ENCODE measurements at places on chromosomes 3 and 15.

DNA sequence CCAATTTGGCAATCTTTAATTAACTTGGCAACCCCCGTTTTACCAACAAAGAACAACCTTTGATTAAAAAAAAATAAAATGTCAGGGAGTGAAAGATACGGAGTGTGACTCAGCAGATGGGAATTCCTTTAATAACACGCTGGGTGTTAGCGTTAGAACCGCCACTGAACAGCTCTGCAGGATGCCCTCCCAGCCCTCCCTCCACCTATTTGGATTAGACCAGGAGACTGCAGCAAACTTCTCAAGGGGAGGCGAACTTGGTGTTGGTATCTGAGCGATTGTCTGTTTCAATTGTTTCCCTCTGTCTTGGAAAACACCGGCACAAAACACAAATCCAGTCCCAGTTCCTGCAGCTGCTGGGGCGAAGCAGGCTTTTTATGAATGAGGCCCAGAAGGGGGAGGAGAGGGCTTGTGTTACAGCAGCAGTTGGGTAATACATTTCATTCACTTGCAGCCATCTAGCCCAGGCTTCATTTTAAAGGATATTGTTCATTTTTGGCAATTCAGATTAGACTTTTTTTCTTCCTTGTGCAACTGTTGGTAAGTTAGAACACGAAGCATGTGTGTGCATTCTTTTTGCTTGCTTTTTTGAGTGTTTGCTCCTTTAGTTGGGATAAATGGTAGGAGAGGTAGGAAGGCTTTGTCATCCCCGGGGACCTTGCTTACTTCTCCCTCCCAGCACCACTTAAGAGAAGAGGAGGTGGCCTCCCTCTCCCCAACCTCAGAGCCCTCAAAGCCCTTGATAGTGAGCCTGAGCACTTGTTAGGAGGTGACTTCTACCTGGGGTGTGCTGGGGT lies 152.3 kb downstream of the IGF1R start:
- DNase-seq = peak; percentile 26

GRCh38 chr15:29600262-29600661 lies 222.0 kb downstream of the TJP1 start:
- DNase-seq = no peak

- DNase-seq = no peak
Measured at GRCh38 chr3:128823631-128824030, 55.8 kb upstream of the ACAD9 start.

GRCh38 chr3:50591196-50591741 lies 20.3 kb downstream of the CISH start:
- DNase-seq = no peak

DNA sequence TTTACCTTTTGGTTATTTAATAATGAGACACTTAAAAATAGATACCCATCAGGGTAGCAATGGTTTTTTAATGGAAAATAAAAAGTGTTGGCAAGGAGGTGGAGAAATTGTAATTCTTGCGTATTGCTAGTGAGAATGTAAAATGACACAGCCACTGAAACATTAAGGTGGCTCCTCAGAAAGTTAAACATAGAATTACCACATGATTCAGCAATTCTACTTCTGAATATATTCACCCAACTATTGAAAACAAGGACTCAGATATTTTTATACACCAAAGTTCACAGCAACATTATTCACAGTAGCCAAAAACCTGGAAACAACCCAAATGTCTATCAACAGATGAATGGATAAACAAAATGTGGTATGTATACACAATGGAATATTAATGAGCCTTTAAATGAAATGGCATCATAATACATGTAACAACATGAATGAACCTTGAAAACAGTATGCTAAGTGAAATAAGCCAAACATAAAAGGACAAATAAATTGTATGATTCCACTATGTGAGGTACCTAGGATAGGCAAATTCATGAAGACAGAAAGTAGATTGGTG lies 163.5 kb downstream of the IMPG2 start:
- no peak for DNase-seq

- peak; percentile 73 for DNase-seq
Measured at GRCh38 chr3:9201266-9201665, 48.2 kb downstream of the SRGAP3 start.

GRCh38 chr15:61205346-61205921 lies 23.7 kb downstream of the RORA start:
- no peak for DNase-seq

GRCh38 chr15:80693682-80694610 lies 1.2 kb upstream of the ABHD17C start:
- DNase-seq = no peak

GRCh38 chr3:123152687-123153086 lies 49.1 kb upstream of the SEC22A start:
- no peak for DNase-seq

DNA sequence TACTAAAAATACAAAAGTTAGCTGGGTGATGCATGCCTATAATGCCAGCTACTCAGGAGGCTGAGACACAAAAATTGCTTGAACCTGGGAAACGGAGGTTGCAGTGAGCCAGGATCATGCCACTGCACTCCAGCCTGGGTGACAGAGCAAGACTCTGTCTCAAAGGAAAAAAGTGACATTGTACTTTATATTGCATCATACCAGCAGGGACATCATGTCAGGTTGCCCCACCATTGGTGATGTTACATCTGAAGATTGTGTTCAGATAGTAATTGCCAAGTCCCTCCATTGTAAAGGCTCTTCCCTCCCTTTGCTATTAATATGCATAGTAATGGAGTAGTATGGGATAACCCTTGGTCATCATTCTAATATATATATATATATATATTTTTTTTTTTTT lies 44.8 kb downstream of the FOXL2 start:
- no peak for DNase-seq

DNA sequence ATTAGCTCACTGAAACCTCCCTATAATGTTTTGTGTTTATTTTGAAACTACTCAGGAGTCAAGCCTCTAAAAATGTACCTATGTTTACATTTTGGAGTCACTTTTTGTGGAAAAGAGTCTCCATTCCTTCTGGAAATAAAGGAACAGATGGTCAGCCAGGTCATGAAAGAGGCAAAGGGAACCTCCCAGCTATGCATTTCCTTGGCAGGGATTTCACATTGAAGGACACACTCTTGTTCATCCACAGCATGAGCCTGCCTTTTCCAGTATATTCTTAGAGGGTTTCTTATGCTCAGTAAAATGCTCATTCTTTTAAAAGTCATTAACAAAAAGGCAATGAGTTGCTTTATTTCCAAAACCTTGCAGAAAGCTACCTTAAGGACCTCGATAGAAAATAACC lies 20.8 kb downstream of the STAC start:
- DNase-seq = no peak

GRCh38 chr15:101396484-101397261 lies 92.8 kb downstream of the PCSK6 start:
- DNase-seq = no peak

DNA sequence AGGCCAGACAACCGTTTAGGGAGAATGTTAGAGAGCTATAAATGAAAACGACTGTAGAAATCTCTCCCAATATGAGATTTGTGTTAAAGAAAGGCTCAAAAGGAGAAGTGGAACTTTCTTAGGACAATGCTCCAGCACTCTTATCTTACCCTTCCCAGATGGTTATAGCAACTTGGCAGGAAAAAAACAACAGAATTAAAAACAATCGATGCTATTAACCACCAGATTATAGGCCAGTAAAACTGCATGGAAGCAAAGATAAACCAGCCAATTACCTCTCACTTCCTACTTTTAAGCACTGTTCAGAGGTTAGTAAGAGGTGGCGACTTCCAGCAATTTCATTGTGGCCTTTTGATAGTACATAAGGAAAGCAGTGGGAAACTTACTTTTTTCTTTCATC lies 72.9 kb downstream of the TMCC1 start:
- no peak for DNase-seq

- peak; percentile 49 for DNase-seq
Measured at GRCh38 chr15:85142312-85142711, 160.7 kb downstream of the PDE8A start.

- no peak for DNase-seq
Measured at GRCh38 chr15:77527164-77527778, 105.4 kb downstream of the LINGO1 start.

DNA sequence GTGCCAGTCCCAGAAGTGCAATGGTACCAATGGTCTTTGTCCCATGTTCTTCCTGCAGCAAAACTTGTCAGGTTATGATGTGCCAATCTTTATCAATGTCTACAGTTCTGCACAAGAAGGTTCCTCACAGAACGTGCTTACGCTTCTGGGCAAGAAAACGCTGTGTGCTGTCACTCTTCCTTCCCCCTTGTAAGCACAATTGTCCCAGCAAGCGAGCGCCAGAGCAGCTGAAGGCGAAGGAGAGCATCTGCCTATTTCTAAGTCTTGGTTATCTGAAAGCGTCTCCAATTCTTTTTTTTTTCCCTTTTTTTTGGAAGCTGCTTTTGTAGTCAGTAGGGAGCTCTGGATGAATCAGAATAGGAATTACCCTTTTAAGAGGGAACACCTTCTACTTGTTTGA lies 514.4 kb downstream of the FGF12 start:
- no peak for DNase-seq

DNA sequence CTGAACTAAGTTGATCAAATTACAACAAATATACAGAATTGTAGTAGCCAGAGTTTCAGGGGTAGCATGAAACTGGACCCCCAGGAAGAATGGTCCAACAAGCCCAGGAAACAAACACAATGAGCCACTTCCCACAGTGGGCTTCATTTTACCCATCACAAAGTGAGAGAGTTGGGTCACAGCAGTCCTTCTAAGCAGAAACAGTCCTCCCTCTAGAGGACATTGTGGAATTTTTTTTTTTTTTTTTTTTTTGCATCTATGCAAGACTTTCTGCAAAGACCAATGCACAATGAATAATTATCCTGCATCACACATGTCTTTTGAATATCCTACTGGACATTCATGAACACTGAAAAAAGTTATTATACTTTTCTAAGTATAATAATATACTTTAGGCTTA lies 73.8 kb upstream of the ATP13A5 start:
- no peak for DNase-seq

- DNase-seq = no peak
Measured at GRCh38 chr3:107939691-107940442, 151.0 kb downstream of the CD47 start.

DNA sequence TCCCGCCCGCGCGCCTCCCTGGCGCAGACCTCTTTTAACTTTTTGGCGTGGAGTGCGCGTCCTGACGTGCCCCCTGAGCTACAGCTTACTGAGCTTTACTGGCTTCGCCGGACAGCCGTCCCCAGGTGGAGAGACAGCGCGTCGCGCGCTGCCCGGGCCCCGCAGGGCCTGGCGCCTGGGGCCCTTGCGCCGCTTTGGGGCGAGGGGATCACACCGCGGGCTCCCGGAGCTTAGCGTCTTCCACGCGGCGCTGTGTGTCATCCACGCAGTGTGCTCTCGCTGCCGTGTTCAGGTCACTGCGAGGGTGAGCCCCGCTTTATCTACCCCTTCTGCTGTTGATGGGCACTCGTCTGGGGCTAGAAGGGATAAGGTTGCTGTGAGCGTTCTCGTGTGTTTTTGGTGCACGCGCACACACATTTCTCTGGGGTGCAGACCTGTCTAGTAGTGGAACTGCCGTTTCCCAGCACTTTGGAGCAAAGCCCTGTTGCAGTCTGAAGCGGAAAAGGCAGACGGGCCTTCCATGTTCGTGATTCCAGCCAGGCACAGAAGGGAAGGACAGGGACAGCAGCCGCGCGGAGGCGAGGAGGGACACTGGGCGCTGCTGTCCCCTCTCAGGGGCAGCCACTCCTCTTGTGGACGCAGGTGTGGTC lies 33.1 kb upstream of the ALDH1L1 start:
- no peak for DNase-seq

DNA sequence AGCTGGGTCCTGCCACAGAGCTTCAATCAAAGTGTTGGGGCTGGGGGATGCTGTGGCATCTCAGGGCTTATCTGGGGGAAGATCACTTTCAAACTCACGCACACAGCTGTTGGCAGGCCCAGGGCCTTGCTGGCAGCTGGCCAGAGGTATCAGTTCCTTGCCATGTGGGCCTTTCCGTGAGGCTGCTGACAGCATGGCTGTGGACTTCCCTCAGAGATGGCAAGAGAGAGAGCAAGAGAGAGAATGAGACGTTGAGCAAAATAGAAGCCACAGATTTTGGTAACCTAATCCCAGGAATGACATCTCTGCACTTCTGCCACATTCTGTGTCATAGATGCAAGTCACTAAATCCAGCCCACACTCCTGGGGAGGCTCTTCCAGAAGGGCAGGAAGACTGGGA lies 91.0 kb downstream of the TPRG1 start:
- no peak for DNase-seq

DNA sequence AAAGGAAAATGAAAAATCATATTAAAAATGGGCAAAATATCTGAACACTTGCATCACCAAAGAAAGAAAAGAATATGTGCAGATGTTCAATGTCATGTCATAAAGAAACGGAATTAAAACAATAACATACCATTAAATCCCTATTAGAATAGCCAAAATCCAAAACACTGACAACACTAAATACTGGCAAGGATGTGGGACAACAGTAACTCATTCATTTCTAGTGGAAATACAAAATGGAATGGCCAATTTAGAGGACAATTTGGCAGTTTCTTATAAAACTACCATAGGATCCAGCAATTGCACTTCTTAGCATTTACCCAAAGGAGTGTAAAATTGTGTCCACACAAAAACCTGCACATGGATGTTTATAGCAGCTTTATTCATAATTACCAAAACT lies 542.5 kb upstream of the UBE2E2 start:
- DNase-seq = no peak

DNA sequence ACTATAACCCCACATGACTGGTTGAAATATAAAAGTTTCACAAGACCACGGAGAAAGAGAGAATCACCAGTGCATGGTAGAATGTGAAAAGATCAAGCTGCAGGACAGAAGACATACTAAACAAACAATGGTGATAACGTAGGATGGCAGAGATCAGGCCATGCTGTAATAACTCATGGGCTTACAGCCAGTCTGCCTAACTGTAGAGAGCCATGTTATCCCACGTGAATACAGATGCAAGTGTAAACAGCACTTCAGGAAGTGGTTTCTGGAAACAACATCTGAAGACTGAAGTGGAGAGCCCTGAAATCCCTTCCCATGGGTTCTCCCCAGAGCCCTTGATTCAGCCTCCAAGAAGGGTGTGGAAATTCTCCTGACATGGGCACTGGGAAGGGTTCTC lies 103.2 kb upstream of the SLCO2A1 start:
- DNase-seq = no peak

GRCh38 chr3:8365541-8365940 lies 136.1 kb upstream of the LMCD1 start:
- no peak for DNase-seq

- DNase-seq = no peak
Measured at GRCh38 chr3:107797586-107797985, 274.8 kb downstream of the BBX start.

DNA sequence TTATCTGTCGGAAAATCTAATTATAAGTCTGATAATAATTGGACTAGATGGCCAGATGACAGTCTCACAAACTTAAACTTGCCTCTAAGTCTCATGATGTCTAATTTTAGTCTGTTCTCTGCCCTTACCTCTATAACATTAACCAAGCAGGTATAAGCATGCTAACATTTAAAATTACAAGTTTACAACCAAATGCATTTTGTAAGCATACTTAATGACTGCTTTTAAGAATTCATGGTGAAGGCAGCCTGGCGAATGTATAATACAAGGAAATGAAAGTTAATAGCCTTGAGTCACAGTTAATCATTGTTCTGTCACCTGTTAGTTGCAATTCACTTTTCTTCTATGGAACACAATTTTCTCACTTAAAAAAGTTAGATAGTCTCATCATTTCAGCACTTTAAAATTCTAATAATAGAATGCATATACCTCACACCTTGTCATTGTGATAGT lies 16.5 kb downstream of the BCHE start:
- no peak for DNase-seq

GRCh38 chr3:14472471-14473351 lies 67.4 kb downstream of the GRIP2 start:
- DNase-seq = peak; percentile 84

- peak; percentile 58 for DNase-seq
Measured at GRCh38 chr15:39429898-39430357, 151.0 kb upstream of the THBS1 start.

Measured in HFF-Myc (cell line).